ENCODE measurements at places on chromosomes 5 and 9.

DNA sequence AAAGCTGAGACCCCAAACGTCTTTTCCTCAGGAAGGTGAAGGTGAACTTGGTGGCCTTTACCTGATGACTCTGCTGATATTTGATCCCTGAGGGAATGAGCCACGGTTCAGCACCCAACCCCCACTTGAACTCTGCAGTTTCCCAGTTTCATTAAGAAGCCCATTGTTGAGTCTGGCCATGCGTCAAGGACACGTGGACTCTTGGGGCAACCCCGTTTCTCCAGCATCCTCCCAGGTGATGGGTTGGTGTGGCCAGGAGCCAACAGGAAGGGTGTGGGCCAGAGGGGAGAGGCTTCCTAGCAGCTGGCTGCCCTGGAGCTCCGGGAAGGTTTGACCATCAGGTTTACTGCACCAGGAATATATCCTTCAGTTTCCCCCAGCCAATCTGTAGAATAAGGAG lies 59.5 kb upstream of the GNE start:
- DNase-seq = no peak

GRCh38 chr5:71836559-71837112 lies 117.6 kb downstream of the CARTPT start:
- no peak for DNase-seq

GRCh38 chr5:128842241-128842640 lies 123.0 kb upstream of the SLC27A6 start:
- DNase-seq = no peak

DNA sequence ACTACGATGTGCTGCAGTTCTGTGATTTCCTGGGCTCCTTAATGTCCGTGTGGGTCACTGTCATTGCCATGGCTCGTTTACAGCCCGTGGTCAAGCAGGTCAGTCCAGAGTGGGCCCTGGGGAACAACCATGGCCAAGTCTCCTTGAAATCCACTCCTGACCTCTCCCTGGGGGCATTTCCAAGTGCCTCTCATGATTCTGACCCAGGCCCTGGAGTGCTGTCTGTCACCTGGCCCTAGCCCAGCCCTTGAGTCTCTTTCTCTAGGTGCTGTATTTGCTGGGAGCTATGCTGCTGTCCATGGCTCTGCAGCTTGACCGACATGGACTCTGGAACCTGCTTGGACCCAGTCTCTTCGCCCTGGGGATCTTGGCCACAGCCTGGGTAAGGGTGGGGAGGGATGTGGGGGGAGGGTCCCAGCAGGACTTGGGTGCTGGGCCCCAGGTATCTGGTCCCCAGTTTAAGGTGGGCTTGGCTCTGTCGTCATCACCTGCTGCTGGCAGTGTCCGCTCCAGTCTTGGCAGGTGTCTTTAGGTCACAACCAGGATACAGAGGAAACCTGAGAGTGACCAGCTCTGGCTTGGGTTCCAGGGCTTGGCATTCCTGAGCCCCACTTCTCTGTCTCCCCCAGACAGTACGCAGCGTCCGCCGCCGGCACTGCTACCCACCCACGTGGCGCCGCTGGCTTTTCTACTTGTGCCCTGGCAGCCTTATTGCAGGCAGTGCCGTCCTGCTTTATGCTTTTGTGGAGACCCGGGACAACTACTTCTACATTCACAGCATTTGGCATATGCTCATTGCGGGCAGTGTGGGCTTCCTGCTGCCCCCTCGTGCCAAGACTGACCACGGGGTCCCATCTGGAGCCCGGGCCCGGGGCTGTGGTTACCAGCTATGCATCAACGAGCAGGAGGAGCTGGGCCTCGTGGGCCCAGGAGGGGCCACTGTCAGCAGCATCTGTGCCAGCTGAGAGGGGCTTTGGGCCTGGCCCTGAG lies 17.0 kb downstream of the OR13J1 start:
- DNase-seq = no peak

Measured in GM20000 (cell line).